Stimulated activated CD8-positive, alpha-beta memory T cell treated with anti-CD3 and anti-CD28 coated beads, Interleukin-4, amount 100 ng/mL, for 1 hour (primary cell): ENCODE measurements at places on chromosomes 12 and 14.

DNA sequence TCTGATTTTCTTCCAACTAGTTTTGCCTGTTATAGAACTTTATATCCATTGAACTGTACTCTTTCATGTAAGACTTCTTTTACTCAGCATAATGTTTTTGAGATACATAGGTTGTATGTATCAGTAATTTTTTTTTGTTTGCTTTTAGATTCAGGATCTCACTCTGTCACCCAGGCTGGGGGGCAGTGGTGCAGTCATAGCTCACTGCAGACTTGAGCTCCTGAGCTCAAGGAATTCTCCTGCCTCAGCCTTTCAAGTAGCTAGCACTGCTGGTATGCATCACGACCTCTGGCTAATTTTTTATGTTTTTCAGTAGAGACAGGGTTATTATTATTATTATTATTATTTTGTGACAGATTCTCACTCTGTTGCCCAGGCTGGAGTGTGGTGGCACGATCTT is 65.0 kb upstream of the DDHD1 start:
- DNase-seq: no peak

GRCh38 chr14:74552623-74553022 is 59.1 kb downstream of the ISCA2 start:
- no peak for DNase-seq

GRCh38 chr14:48943913-48944312 is 642.3 kb downstream of the RPS29 start:
- DNase-seq: no peak

- no peak for DNase-seq
Measured at GRCh38 chr14:28773861-28774691, 7.5 kb downstream of the FOXG1 start.
